Kidney epithelial cell (primary cell): ENCODE measurements at places on chromosomes 2 and 18. TPM values are rescaled to one million over a fixed set of nuclear protein-coding genes. Genes with fewer than 3 reads are reported as not detected.

DNA sequence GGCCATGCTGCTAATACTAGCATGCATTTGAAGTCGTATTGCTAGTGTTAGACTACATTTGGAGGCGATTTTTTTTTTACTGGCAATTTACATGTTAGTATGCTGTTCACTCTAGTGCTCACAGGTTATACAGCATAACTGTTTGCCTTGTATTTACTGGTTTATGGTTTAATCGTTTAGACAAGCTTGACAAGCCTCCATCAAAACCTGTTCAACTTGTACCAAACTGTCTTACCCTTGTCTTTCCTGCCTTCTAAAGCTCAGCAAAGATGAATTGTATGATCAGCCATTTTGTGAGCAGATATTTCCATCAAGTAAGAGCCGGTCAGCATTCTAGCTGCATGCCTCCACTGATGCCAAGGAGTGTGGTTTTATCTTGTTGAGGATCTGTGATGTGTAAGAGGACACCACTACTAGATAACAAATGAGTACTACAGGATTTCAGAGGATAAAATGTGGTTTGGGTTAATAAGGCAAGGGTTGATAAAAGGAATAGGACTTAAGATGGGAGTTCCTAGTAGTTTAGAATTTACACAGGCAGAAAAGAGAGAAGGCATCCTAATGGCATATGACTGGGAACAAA, 68.4 kb upstream of the ITM2C start:
- DNase-seq, result no peak

- no peak for DNase-seq
Observed at GRCh38 chr2:12008425-12009061, 262.1 kb downstream of the LPIN1 start.

- DNase-seq, result peak; percentile 98
Observed at GRCh38 chr2:240991378-240992263, 6.8 kb upstream of the SNED1 start.

- DNase-seq, result no peak
Observed at GRCh38 chr18:47748093-47748796, 182.2 kb downstream of the SMAD2 start.

DNA sequence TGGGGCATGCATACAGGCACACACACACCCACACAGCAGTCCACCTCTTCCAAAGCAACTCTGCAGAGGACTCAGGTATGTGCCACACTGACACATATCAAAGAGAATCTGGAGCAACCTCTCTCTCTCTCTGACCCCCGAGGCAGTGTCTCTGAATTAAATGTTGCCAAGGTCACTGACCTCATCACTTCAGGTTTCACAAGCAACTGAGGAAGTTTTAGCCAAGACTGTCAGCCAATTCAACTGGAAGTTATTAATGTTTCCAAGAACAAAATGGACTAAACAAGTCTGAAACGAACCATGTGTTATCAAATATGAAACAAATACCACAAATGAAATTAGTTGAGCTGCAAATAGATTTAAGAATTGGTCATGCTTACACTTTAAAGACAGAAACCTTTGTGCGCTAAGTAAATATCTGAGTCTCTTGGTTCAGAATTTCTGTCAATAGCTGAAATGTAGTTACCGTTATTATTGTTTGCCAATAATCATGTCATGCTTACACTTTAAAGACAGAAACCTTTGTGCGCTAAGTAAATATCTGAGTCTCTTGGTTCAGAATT, 86.1 kb downstream of the SLC25A12 start:
- DNase-seq, result no peak

- DNase-seq, result no peak
Observed at GRCh38 chr2:228107846-228108245, 73.6 kb downstream of the SPHKAP start.

GRCh38 chr18:69664399-69664798, 263.7 kb downstream of the DOK6 start:
- no peak for DNase-seq

TIGD1 gene
- total RNA-seq, result 2.9 and 3.3 TPM in 2 replicates

FAM228A gene
- total RNA-seq, result 0.29 TPM in 1 of 2 replicates, not detected in the other

SPEG gene
- 6.5 and 9.9 TPM in 2 replicates for total RNA-seq

IL36G gene
- total RNA-seq, result not detected in 2 replicates

RUFY4 gene
- total RNA-seq, result not detected in 2 replicates
